A673 (cell line): ENCODE measurements at places on chromosomes 7 and 10.

GRCh38 chr10:130326954-130327353 is 190.8 kb downstream of the GLRX3 start:
- no peak for DNase-seq

GRCh38 chr7:128666200-128666599 is 5.9 kb upstream of the GARIN1A start:
- DNase-seq: peak; percentile 56

DNA sequence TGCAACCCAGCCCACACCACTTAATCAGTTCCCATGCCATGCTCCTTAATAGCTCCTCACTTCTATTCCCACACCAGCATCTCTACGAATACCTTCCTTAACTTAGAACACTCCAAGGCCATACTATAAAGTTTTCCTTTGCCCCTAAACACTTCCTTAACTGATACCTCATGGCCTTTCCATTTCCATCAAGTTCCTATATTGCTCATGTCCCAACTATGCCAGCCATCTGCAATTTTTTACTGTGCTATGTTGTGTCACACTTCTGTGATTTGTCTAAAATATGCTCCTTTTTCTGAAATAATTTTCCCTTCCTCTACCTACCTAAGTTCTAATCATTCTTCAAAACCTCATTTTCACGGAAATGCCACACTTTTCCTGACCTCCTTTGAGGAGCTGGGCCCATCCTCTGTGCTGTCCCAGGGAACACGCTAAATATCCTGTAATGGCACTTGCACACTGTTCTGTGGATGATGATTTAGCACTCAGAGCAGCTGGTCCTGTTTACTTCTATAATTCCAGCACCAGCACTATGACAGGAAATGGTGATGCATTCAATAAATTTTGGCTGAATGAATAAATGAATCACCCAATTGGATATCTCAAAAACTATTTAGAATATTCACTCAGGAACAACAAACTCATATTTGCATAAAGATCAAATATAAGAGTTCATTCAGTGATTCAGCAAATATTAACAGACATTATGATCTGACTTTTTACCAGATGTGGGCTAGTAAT is 266.5 kb upstream of the HGF start:
- DNase-seq: peak; percentile 59

- DNase-seq: peak; percentile 18
Measured at GRCh38 chr7:35831208-35831607, 30.4 kb downstream of the SEPTIN7 start.
